ENCODE measurements at places on chromosomes 3 and 15.
A peak's percentile ranks its signal among the peaks of the same experiment; 100 is the strongest.

- DNase-seq: no peak
These were observed 37.8 kb downstream of the CCNL1 start for GRCh38 chr3:157122116-157122515.

GRCh38 chr3:155335724-155336354 is 42.4 kb upstream of the STRIT1 start:
- no peak for DNase-seq

GRCh38 chr15:72288796-72289596 is 16.6 kb upstream of the PARP6 start:
- no peak for DNase-seq

DNA sequence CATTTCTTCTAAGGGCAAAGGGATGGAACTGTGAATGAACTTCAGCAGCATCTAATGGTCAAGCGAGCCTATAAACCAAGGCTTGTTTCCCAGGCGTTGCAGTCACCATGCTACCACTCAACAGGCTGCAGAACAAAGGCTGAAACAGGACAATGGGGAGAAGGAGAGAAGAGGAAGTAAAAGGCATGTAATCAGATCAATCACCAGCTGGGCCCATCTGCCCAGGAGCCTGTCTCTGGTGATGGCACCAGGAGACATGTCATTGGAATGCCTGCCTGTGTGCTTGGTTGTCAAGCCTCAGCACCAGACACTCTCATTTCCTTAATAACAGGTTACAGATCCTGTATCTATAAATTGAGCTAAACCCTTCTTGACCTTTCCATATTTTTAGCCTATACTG is 81.7 kb upstream of the UMPS start:
- DNase-seq: no peak

DNA sequence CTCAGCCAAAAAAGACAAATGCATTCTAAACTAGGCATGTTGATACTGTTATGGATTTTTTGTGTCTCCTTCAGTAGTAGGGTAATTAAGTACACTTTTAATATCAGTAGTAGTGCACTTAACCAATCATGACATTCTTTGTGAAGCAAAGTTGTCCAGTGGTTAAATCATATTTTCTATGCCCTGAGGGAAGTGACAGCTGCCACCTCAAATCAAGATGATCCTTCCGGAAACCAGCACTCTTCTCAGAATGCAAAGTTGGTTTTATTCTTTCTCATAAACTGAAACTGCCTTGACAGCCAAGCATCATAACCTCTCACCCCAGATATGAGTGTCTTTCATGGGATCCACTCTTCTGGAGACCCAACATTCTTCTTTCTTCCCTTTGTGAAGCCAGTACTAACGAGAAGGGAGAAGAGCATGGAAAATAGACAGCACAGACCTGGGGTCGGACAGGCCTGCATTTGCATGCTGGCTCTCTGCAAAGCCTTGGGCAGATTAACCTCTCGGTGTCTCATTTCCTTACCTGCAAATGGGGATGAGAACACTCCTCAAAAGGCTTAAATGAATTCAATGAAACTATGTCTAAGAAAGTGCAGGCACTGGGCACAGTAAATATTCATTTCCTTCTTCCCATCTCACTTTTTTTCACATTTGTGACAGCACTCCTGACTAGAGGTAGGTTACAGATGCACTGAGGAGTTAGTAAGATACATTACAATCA is 13.2 kb downstream of the AAGAB start:
- DNase-seq: peak; percentile 54

GRCh38 chr3:53357458-53357857 is 10.1 kb upstream of the DCP1A start:
- DNase-seq: no peak

DNA sequence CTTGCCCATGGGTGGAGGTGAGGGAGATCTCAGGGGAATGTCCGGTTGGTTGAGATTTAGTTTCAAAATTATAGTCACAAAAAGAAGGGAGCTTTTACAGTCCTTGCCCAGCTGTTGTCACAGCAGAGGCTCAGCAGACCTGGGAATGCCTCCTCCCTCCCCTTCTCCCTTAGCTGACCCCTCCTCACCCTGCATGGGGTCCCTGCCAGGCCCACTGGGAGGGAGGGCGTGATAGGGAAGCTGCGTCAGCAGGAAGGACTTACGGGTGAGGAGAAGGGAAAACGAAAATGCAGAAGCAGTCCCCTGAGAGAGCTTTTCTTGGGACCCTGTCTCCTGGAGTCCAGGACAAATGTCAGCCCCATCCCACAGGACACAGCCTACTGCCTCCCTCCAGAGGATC is 18.9 kb downstream of the SCN5A start:
- no peak for DNase-seq

DNA sequence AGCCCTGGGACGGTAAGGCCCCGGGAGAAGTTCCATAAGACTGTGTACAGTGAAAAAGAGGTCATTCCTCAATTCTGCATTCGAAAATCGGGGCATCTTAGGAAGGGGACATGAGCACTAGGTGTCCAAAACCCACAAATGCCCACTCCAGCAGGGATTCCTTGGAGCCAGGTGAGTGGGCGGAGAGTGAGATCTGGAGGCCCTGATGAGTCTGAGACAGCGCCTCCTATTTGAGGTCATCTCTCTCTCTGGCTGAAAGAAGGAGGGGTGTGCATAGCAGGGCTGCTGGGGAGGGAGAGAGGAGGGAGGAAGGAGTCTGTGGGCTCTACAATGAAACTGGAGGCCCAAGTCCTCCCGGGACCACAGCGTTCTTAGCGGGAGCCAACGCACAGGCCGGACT is 38.1 kb upstream of the LACTB start:
- no peak for DNase-seq

DNA sequence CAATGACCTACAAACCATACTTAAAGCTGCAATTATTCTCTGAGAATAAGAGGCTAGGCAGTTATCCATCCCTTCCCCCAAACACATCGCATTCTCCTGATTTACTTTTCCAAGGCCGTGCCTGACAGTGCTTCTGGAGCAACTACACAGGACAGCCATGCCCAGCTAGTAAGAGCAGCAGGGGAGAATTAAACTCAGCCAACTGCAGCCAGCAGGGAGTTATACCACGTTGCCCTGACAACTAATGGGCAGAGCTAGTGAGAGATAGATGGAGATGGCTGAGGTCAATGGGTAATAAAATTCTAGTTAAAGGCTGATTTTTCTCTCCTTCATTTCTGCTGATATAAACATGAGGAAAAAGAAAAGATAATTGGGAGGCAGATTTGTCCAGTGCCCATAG is 193.8 kb upstream of the PPP2R3A start:
- no peak for DNase-seq

All from GM18507 (cell line).